ENCODE measurements at places on chromosomes 16 and 17.

DNA sequence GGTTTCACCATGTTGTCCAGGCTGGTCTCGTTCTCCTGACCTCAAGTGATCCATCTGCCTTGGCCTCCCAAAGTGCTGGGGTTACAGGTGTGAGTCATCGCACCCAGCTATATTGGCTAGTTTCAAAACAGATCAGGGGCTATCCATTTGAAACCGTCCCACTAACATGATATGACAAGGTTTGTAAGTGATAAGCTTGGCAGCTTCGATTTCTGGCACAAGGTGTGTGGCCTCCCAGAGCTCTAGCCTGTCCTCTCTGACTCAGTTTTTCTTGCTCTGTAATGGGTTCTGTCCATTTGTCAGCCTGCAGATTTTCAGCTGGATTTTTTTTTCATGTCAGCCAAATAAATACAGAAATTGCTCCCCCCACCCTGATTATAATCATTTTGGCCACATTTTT is 31.8 kb upstream of the TENT4B start:
- DNase-seq = no peak

DNA sequence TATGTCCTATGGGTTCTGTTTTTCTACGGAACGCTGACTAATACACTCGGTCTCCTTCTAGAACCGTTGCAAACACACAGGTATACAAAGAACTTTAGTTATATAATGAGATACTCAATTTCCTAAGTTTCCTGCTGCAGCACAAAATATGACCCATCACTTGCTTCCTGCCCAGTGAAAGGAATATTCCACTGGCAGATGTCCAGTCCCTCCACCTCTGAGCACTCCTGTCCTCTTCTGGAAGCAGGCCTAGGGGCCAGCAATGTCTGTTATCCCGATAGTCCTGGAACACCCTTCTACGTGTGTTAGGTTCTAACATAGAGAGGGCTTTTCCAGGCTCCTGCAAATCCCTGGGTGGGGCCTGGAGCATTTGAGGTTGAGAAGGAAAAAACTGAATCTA is 32.7 kb downstream of the ADAMTS18 start:
- DNase-seq = no peak

DNA sequence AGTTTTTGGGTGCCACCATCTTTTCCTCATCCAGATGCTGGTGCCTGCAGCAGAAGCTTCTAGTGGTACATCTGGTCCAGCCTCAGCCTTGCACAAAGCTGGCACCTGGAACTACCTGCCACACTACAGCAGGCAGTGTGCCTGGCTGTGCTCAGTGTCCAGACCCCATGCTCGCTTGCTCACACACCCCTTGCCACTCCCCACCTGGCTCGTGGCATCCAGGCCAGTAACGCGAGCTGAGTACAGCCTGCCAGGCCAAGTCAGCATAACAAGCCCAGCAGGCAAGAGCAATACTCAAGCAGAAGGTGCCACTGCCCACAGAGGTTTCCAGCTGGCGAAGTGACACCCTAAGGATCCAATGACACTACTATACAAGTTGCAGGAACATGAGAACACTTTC is 29.7 kb upstream of the KIF2B start:
- no peak for DNase-seq

- no peak for DNase-seq
These were observed 42.6 kb upstream of the RPL38 start for GRCh38 chr17:74160656-74161502.

GRCh38 chr16:62539657-62540056 is 503.4 kb upstream of the CDH8 start:
- no peak for DNase-seq

- DNase-seq = no peak
These were observed 192.3 kb upstream of the MAF start for GRCh38 chr16:79792664-79793351.

- DNase-seq = no peak
These were observed 158.2 kb upstream of the MAF start for GRCh38 chr16:79758615-79759346.

DNA sequence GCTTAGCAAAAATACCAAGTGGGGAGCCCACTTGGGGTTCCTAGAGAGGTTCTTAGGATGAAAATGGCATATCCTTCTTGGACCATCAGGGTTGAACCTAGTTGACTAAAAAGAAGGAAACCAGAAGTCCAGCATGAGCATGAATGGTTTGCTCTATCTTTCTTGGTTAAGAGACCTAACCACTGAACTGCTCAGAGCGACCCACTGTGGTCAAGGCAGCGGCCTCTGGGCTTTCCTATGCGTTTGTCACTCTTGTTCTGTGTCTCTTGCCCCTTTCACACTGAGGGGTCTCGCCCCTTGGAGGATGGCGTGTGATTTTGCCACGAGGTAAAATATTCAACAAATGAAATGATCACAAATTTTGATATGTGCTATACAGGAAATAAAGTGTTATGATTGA is 526 bp upstream of the BORCS6 start:
- DNase-seq = no peak

DNA sequence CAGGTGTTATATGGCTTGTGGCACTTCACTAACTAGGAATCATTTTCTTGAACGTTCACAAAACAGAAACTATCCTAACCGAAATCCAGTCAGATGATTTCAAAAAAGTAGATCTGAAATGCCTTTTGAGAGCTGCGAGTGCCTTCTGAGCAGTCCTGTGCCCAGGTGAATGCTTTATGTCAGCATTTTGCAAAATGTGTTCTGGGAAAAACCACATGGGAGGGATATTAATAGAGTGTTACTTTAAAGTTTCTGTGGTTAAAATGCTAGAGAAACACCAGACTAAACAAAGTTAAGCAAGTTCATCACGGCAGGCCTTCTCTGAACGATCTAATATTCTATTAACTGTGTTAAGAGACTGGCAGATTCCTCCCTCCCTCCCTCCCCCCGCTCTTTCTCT is 15.8 kb upstream of the RGS9 start:
- DNase-seq = no peak

DNA sequence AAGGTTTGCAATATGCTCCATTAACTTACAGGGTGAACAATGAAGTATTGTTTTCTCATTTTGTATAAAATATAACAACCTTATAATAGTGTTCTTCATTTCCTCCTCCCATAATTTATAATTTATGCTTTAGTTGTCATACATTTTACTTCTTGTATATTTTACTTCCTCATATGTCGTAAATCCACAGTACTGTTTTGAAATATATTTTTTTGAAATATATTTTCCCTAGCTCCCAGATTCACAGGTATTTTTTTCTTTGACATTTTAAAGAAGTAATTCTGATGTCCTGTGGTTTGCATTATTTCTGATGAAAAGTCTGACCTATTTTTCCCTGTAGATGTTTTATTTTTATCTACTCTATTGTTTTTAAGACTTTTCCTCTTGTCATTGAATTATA is 52.7 kb downstream of the VMP1 start:
- DNase-seq = no peak

- DNase-seq = no peak
These were observed 13.5 kb upstream of the MYH10 start for GRCh38 chr17:8643855-8644506.

- peak; percentile 86 for DNase-seq
These were observed 1.7 kb downstream of the SLFN5 start for GRCh38 chr17:35244341-35245195.
